Activated CD4-positive, alpha-beta T cell treated with anti-CD3 and anti-CD28 coated beads, Interleukin-2, amount 50 U/mL, for 24 hours (primary cell): ENCODE measurements at places on chromosomes 3 and 15.

- DNase-seq: no peak
These were observed 42.6 kb downstream of the HCN4 start for GRCh38 chr15:73326157-73326556.

DNA sequence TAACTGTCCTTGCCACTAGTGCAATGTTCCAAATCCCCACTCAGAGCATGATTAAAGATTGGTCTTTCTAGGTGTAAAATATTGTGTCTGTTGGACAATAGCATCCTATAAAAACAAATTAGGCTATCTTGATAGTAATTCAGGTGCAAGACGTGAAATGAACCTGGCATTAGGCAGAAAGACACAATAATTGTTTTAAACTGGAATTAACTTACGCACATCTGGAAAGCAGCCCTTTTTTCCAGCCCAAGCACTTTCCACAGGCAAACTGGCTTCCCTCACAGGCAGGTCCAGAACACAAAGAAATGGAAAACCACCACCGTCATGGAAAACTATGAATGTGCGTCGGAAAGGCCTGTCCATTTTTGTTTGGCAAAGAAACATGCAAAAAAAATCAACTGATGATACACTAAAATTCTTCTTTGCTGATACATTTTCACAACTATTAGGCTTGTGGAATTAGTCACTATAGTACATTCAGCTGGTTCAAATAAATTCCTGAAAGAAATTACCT, 474.7 kb upstream of the IL12A start:
- no peak for DNase-seq

DNA sequence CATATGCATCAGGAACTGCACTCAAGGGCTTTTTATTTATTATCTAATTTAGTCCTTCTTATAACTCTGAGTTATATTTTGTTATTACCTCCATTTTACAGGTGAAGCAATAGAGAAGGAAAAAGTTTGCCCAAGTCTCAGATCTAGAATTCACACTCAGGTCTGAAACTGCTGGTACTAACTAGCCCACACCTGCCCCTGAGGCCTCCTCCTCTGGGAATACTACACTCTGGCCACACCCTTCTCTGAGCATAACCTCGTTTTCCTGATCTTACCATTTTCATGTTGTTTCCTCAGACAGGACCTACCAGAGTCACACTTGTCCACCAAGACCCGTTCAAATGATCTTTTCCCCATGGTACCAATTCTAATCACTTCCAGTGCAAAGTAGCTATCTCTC, 94.1 kb upstream of the CHRM5 start:
- no peak for DNase-seq

DNA sequence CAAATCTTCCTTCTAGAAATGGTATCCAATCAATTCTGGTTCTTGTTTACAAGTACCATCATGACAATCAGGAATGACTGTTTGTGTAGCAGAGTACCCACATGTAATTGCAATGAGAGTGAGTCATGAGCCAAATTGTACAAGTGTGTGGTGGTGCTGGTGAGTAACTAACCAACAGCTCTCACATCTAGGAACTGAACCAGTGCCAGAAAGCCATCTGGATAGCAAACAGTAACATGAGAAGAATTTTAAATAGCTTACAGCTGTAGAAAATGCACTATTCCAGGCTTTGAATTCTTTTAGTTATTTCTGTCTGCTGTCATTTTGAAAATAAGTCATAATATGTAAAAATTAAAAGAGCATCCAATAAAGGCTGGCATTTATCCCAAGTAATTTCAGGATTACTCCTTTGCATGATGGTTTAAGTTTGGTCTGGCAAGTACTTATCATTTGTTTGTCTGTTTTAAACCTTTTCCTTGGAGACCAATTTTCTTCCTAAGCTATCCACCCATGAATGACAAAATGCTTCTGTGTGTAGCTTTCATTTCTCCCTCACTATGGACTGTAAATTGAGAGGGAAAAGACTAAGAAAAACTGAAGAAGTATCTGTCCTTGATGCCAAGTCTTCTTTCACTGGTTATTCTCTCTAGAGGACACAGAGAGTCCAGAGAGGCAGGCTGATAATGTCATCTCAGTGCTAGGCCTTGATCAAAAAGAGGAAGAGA, 60.0 kb downstream of the PIK3CB start:
- DNase-seq: peak; percentile 27

DNA sequence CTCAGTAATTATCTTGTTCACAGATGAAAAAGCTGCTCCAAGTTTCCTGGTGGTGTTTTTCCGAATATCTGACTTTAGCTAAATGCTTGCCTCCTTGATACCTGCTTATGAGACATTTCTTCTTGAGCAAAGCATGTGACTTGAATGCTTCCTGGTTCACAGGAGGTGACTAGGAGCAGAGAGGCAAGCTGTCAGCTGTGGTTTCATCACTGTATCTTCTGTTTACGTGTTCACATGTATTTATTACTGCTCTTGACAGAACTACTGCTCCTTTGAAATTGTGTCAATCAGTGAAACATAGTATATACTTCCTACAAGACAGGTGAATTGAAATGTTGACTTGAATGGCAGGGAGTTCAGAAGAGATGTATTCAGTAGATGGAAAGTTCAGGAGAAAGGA, 8.9 kb upstream of the SPPL2A start:
- no peak for DNase-seq

DNA sequence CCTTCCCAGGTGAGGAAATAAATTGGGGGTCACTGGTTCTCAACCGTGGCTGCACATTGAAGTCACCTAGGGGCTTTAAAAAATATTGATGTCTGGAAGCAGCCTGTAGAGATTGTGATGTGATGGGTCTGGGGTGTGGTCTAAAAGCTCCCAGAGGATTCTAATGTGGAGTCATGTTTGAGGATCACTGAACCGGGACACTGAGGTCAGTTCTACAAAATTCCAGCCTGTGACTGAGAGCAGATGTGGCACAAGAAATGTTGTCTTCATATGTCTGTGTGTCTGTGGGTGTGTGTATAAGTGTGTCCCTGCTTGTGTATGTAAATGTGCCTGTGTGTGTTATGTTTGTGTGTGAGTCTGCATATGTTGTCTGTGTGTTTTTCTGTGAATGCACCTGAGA, 79.9 kb downstream of the TLE3 start:
- no peak for DNase-seq

- no peak for DNase-seq
These were observed 83.6 kb downstream of the COL6A5 start for GRCh38 chr3:130428871-130429712.

- DNase-seq: no peak
These were observed 262.7 kb upstream of the KCNH8 start for GRCh38 chr3:18885612-18886011.
